ENCODE measurements at places on chromosomes 4 and X.

DNA sequence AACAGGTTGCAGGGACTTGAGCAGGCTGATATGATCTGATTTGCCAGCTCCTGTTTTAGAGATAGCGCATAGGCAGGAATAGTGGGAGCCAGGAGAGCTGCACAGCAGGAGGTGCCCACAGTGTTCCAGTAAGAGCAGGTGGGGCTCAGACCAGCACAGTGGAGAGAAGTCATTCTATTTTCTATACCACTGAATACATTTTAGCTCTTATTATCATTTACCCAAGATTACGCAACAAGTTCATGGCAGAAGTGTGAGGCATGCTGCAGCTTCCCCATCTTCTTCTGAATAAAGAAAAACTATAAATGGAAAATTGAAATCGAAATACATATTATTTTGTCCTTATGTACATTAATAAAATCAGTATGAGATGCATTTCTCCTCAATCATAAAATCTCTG lies 114.7 kb upstream of the EDNRA start:
- DNase-seq: no peak

GRCh38 chr4:178275671-178276360 lies 833.6 kb upstream of the AGA start:
- no peak for DNase-seq

GRCh38 chr4:123813901-123814300 lies 417.3 kb downstream of the SPRY1 start:
- DNase-seq: no peak

DNA sequence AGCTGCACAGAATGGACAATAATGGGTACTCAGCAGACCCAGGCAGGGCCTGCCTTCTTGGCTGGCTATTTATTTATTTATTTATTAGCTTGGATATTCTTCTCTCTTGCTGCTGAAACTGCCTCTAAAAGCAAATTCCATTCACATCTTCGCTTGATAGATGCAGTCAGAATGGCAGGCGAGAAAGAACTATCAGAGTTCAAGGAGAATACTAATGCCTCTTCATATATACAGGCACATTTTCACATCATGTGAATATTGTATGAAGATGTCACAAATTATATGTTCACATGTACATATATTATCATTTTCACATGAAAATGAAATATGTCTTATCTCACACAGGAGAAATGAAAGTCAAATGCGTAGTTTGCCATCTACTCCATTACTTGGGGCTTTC lies 479.7 kb upstream of the ATOH1 start:
- DNase-seq: no peak

DNA sequence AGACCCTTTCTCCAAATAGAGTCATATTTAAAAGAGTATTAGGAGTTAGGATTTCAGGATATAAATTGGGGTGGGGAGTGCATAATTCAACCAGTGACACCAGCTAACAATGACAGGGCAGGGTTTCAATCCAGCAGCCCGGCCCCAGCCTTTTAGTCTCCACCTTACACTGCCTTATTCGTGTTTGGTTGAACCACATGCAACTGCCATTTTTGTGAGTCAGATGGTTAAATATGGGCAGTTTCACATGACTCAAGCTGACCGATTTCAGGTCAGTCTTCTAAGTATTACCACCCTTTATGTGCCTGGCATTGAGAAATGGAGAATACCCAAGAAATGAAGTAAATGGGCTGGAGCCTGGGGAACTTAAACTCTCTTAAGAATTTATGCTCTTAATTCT lies 102.8 kb downstream of the STOX2 start:
- DNase-seq: no peak

GRCh38 chr4:78667764-78668163 lies 108.4 kb upstream of the BMP2K start:
- no peak for DNase-seq
